HT-29 (cell line): ENCODE measurements at places on chromosomes 4 and X.

DNA sequence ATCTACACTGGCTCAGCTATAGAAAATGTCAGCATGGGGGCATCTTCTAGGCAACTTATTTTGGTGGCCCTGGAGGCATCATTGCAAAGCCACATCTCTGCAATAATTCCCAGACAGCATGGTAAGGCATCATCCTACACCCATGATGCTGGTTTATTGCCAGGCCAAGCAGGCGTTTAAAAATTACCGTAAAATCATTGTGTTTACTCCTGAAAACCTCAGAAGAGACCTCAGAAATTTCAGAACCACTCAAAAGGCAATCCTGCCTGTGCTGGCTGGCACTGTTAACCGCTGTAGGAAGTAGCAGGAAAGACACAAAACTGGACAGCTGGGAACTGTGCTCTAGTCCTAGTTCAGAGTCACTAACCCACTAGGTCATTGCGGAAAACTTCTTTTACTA lies 63.2 kb downstream of the MID1 start:
- no peak for DNase-seq

- DNase-seq = no peak
Observed at GRCh38 chr4:101954351-101954750, 163.8 kb downstream of the BANK1 start.

- DNase-seq = peak; percentile 7
Observed at GRCh38 chr4:41024556-41025491, 189.5 kb downstream of the APBB2 start.

DNA sequence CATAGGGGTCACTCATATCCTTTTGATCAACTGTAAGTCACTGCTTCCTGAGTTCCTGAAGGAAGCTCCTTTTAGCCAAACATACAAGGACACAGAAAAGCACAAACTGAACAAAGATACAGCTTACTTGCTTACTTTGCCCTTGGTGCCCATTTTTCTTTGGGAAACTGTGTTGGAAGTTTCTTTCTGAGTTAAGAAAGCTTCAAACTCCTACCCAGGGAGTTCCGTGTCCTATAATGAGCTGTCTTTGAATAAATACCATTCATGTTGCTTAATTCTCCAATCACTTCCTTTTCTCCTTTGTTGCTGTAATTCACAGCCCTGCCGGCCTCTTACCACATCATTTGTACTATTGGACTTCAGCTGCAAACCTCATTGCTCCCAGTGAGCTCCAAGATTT lies at the start of gene ADH4:
Gene ADH4, minus strand, starts transcription at position 228 of the 400 bp plus-strand sequence. Its CDS starts 75 bp downstream, at position 153.
- no peak for DNase-seq

DNA sequence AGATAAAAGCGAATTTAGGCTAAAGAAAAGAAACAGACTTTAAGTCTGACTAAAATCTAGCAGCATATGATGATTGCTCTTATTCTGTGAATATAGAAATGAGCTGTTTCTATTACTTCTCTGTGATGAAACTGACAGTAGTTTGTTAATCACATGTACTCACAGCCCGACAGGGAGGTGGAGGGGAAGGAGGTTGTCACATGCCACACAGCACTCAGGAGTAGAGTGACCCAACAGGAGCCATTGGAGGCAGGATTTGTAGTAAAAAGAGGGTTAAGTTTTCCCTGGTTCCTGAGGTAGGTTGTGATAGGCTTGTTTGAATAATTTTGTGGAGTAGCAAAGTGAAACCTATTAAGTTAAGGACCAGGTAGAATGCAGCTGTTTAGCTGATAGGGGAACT lies 495.9 kb downstream of the CENPC start:
- no peak for DNase-seq

DNA sequence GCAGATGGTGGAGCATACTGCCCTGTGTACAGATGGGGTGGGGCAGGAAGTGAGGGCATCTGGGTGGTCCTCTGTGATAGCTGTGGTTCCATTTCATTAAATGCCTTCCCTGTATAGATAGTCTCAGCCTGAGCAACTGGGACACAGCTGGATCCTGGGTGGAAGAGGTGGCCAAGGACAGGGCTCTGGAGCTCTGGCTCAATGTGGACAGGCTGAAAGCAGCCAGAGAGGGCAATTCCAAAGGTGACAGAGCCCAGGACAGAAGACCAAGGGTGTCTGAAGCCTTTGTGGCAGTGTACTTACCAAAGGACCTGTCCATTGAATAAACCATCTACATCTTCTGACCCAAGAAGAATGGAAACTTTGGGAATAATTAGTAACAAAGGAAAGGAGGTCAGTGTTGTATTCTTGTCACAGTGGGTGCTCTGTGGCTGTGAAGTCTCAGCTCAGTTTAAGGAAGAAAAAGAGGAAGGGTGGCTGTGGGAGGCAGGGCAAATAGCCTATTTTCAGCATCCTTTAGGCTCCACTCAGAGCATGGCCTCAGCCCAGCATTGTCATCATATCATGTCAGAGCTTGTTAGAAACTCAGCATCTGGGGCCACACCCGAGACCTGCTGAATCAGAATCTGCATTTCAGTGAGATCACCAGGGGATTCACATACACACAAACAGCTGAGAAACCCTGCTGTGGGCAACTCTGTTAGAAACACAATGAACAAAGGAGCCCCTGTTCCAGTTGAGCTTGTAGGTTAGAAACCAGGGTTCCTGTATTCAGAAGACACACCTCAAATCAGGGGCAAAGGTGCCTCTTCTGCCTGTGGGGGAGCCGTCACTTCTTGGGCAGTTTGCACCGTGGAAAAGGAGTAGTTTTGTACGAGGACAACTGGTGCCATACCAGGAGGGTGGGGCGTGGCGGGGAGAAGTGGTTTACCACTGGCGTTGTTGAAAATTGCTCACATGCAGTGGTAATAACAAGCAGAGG lies 168.6 kb downstream of the PTTG2 start:
- no peak for DNase-seq

GRCh38 chrX:19864736-19865135 lies 22.7 kb downstream of the SH3KBP1 start:
- no peak for DNase-seq

- DNase-seq = no peak
Observed at GRCh38 chrX:71604141-71604540, 14.2 kb downstream of the CXCR3 start.

DNA sequence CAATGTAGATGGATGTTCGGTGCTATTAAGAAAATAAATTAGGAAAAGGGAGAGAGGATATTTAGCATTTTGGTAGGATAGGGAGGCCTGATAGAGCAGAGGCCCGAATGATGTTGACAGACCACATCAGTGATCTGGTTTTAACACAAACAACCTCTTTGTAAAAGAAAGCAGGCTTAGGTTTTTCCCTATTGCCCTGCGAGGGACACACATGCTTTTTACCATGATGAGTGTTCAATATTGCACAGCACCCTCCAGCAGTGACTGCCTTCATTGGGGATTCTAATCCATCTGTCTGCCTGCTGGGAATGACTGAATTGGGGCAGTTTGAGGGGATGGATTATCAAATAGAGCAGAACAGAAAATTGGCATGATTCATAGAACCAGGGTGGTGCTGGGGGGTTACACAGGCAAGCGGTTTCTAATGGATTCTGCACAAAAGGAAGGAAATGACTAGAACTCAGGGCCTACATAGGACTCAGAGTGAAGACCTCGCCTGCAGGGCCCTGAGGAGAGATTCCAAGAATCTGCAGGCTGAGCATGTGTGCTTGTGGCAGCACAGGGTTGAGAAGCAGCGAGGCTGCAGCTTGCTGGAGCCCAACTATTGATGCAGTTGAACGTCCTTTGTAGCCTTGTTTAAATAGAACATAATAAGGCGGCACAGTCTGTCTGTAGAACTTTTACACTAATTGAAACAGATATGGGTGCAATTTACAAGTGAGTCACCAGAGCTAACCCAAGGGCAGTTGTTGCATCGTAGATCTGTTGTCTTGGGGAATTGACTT lies 58.0 kb downstream of the RHOH start:
- no peak for DNase-seq

GRCh38 chrX:12906046-12906761 lies at the start of gene TLR8:
TLR8 (plus strand) TSS chrX:12906620; CDS start chrX:12906707, 87 bp downstream.
- no peak for DNase-seq

- no peak for DNase-seq
Observed at GRCh38 chr4:26891867-26892266, 31.2 kb downstream of the STIM2 start.

- peak; percentile 49 for DNase-seq
Observed at GRCh38 chrX:155148724-155149537, 67.3 kb upstream of the VBP1 start.

GRCh38 chrX:111490688-111491087 lies 20.8 kb upstream of the SERTM2 start:
- no peak for DNase-seq

GRCh38 chr4:15689540-15689939 lies 7.9 kb downstream of the FAM200B start:
- no peak for DNase-seq

- DNase-seq = no peak
Observed at GRCh38 chrX:38929966-38930421, 128.7 kb downstream of the MID1IP1 start.

DNA sequence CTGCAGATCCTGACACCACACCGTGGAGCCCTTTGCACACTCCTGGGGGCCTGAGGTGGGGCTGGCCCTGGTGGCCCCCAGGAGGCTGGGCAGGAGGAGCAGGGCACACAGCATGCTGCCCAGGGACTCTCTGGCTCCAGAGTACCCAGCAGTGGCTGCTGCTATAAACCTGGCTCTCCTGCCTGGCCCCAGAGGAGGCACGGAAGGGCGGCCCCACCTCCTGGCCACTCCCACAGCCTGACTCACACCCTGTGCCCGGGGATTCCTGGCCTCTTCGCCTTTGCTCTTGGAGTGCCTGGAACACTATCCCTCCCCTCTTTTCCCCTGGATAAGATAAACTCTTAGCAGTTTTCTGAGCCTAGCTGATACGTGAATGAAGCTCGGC lies at the start of gene PSAPL1:
Gene PSAPL1, minus strand, starts transcription at position 165 of the 385 bp plus-strand sequence. Its CDS starts 51 bp downstream, at position 114.
- DNase-seq = peak; percentile 29

GRCh38 chr4:137659431-137659830 lies 127.1 kb upstream of the PCDH18 start:
- no peak for DNase-seq

DNA sequence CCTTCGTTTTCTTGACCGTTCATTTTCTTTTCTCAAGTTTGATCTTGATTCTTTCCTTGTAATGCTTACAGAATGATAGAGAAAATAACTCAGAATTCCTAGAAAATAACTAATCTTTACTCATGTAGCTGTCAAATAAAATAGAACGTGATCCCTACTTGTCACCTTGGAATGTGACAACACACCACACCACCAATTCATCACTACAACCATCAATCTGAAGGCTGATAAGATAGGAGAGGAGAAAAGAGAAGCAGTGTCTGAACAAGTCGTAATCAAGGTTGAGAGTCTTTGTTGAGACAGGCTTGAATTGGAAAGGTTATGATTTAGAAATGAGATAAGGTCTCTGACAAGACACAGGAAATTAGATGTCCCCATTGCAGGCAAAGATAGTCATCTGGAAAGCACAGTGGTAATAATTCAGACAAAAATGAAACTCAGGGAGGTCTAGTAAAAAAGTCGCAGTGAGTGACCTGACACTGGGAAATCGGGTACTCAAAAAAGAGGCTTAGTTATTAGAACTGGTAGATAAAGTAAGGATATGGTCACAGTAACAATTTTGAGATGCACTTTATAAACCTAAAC lies 456.2 kb downstream of the FAT4 start:
- no peak for DNase-seq

- no peak for DNase-seq
Observed at GRCh38 chr4:57633212-57633859, 523.2 kb upstream of the IGFBP7 start.

DNA sequence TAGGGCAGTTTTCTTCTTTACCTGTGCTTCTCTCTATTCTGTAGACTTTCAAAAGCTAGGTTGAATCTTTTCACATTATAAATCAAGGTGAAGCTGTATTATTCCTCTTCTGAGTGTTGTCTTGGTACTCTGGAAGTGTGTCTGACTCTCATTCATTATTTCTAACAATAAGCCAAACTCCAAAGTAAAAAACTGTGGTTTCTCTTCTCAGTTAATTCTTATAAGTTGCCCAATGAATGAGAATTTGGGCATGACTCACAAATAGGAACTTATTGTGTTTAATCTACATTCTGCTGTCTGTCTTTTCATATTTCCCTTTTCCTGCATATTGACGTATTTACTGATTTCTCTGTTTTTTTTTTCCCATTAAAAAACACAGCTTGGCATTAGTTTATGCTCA lies 714.5 kb downstream of the CCSER1 start:
- DNase-seq = no peak

GRCh38 chr4:68193194-68193593 lies 52.3 kb downstream of the TMPRSS11B start:
- no peak for DNase-seq

- DNase-seq = no peak
Observed at GRCh38 chr4:176919631-176920030, 126.9 kb upstream of the VEGFC start.

DNA sequence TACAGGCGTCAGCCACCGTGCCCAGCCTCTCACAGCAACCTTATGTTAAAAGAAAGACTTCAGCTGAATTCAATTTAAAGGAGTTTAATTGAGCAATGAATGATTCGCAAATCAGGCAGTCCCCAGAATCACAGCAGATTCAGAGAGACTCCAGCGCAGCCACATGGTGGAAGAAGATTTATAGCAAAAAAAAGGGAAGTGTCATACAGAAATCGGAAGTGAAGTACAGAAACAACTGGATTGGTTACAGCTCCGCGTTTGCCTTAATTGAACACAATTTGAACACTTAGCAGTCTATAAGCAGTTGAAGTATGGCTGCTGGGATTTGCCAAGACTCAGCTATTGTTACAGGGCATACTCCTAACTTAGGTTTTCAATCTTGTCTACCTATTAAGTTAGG lies 19.8 kb downstream of the CENPVL3 start:
- DNase-seq = no peak

GRCh38 chr4:139209470-139210063 lies 32.5 kb upstream of the ELF2 start:
- no peak for DNase-seq

DNA sequence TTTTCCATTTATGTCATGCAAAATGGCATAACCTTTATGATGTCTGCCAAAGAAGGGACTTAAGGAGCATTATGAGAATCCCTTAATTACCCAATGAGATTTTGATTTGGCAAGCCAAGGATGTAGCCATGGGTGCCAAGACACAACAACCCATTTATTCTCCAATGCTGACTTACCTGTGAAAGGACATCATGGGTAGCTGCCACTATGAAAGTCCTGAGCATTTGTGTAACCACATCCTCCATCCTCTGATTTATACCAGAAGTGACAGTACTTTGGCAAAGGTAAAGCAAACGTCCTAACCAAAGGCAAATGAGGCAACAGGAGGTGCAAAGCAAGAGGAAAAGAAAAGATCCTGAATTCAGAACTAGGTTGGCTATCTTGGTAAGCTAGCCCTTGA lies 87.3 kb upstream of the EMCN start:
- DNase-seq = no peak

DNA sequence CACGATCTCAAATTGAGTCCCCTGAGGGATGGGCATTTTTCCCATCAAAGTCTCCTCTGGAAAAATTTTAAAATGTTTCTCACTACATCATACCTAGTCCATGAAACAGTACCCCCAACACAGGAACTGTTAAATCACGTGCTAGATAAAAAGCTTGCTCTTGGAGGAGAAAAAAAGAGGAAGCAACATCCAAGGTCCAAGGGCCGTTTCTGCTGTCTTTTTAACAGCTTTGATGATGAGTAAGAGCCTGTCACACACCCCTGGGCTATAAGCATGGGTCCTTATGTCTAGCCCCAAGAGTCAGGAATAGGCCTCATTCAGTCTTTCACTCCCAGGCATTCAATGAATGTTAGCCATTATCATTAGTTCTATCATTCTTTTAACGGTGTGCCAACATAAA lies 128.9 kb downstream of the SH3KBP1 start:
- DNase-seq = no peak
